ENCODE measurements at places on chromosomes 1 and 21. TPM values are rescaled to one million over a fixed set of nuclear protein-coding genes. Genes with fewer than 3 reads are reported as not detected.
A peak's percentile ranks its signal among the peaks of the same experiment; 100 is the strongest.

GRCh38 chr21:44313451-44313850 lies 13.6 kb downstream of the PFKL start:
- DNase-seq: no peak

GRCh38 chr1:115113766-115114165 lies 24.5 kb upstream of the TSPAN2 start:
- no peak for DNase-seq

- no peak for DNase-seq
Observed at GRCh38 chr1:6419397-6419803, 319 bp downstream of the HES2 start.

GRCh38 chr1:91836331-91837040 lies 49.5 kb downstream of the TGFBR3 start:
- no peak for DNase-seq

DNA sequence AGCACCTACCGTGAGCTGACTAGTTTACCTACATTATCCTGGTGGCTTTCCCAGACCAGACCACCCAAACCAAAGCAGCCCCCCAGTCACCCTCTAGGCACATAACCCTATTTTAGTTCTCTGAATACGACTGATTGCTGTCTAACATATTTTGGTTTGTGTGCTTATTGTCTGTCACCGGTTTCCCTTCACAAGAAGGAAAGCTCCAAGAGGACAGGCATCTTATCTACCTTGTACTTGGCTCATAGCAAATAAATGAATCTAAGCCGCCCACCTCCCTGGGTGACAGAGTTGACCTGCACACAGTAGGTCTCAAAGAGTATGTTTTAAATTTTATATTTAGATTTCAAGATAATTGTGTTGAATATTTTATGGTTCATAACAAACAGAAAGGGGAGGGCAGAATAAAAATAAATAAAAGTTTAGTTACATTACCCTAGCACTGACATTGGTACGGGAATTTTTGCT lies 904 bp upstream of the PRDX6 start:
- no peak for DNase-seq

AGL gene
- total RNA-seq: 5.5 TPM

FOXO6 gene
- total RNA-seq: 0.23 TPM

GPR157 gene
- total RNA-seq: 1.9 TPM

- DNase-seq: no peak
Observed at GRCh38 chr1:41503538-41504113, 19.1 kb upstream of the EDN2 start.

TPTE gene
- not detected for total RNA-seq

NFASC gene
- total RNA-seq: 0.19 TPM

OR2L13 gene
- total RNA-seq: not detected

MYOG gene
- 5.7 TPM for total RNA-seq

GRCh38 chr1:165773324-165773965 lies 4.8 kb upstream of the TMCO1 start:
- DNase-seq: peak; percentile 91

DNA sequence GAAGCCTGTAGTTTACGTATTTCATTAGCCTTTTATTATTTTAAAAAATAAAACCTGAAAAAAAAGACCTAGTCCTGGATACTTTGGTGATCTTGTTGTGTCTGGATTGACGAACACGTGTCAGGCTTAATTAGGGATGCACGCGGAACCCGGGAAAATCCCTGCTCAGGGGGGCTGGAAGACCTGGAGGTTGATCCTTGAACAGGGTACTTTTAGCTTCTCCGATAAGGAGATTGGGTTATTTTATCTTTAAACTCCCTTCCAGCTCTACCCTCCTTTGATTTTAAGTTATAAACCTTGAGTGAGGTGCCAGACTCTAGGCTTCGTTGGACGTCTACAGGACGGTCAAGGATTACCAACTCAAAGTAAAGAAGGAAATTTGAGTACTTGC lies 552 bp upstream of the ZNF691 start:
- DNase-seq: no peak

DNA sequence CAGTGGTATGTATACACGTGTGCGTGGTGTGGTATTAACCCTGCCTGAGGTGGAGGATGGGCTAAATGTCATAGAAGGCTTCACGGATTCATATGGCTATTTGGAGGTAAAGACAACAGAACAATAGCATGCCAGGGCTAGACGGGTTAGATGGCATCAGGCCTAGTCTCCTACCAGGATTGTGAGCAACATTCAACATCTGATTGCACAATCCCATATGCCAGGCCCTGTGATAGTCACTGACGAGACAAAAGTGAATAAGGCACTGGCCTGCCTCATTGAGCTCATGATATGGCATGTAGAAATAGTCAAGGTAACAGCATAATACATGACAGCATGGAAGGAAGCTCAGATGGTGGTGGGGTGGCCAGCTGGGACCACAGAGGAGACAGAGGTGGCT lies 167.1 kb upstream of the BEND5 start:
- DNase-seq: no peak

DNA sequence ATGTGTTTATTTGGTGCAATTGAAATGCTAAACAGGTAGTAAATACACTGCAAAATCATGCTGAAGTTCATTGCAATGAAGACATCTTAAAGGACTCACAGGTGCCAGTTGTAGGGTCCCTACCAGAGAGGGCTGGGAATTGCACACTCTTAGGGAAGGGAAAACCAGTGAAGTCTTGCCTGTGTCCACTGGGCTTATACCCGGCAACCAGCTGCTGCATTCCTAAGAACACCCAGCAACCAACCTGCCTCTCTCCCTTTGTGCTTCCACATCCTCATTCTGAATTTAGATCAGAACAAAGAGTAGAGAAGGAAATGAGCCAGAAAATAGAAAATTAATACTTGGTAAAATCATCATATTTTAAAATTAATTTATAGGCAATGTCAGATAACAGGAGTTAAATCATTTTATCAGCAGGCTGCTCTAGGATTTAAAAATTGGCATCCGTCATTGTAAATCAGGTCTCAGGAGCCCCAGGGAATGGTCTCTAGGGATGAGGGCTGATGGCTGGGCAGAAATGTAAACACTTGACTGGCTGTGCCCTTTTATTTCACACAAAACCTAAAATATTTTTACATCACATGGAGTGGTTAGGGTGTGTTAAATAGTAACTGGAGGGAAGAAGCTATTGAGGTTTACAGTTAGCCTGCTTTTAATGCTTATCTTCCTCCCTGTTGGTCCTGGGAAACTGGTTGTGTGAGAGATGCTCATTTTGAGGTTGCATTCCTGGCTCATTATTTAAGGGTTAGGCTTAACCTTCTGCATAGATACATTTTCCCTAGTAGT lies 31.3 kb downstream of the PTGFRN start:
- DNase-seq: no peak

GRCh38 chr1:85317560-85317959 lies 41.1 kb upstream of the BCL10 start:
- DNase-seq: no peak

GRCh38 chr1:44222397-44223186 lies 9.3 kb downstream of the DMAP1 start:
- DNase-seq: no peak

GRCh38 chr1:39683591-39684312 lies 7.5 kb downstream of the HPCAL4 start:
- DNase-seq: no peak

- no peak for DNase-seq
Observed at GRCh38 chr1:30698401-30698981, 24.9 kb downstream of the MATN1 start.

DNA sequence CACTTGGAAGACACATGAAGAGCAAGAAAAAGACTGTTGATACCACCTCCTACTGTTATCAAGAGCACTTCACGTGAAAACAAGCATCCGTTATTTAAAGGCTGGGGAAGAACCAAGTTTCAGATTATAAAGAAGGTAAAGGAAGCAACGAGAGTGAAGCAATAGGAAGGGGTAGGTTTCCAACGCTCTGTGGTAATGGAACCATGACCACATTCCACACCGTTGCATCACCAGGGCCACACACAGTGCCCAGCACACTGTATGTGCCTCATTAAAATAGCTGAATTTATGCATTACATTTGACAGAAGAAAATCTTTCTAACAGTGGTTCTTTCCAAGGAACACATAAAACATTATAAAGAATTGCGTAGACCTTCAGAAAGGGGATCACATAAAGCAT lies 435.8 kb downstream of the MRPL39 start:
- no peak for DNase-seq

DNA sequence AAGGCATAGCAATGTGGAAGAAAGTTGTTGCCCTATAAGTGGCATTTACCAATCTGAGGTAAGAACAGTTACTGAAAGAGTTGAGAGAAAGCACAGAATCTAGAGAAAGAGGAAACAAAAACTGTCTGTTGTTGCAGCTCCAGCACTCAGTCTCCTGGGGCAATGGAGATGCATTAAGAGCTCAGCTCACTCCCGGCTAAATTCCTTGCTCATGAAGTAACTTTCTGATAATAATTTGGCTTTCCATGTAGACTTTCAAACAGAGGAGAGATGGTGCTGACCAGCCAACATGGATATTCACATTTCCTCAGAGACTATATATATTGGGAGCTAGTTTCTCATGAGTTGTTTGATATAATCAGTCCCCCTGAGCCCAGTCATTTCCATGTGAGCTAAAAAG lies 135.3 kb downstream of the GDAP2 start:
- DNase-seq: peak; percentile 19

GRCh38 chr1:185681034-185681633 lies 53.1 kb upstream of the HMCN1 start:
- peak; percentile 31 for DNase-seq

GRCh38 chr1:9593492-9594465 lies 5.1 kb downstream of the TMEM201 start:
- peak; percentile 81 for DNase-seq

DNA sequence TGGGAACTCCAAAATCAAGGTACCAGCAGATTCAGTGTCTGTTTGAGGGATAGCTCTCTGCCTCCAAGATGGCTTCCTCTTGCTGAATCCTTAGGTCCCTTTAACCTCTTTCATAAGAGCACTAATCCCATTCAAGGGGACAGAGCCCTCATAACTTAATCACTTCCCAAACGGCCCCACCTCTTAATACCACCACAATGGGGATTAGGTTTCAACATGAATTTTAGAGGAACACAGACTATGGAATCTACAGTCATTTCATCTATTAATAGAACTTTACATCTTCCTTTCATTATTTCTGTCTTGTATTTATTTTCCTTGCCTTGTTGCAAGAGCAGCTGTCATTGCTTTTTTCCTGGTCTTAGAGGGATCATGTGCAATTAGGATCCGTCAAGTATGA lies 30.3 kb downstream of the HOOK1 start:
- DNase-seq: no peak

Measured in LHCN-M2 (cell line).